Activated naive CD8-positive, alpha-beta T cell treated with anti-CD3 and anti-CD28 coated beads, Interleukin-2, amount 50 U/mL, for 24 hours (primary cell): ENCODE measurements at places on chromosomes 2 and 18.
A peak's percentile ranks its signal among the peaks of the same experiment; 100 is the strongest.

GRCh38 chr2:35293261-35293660 lies 1062.3 kb upstream of the CRIM1 start:
- H3K27me3 ChIP-seq: no peaks in the 10 kb centered on the region
- H3K4me3 ChIP-seq: no peak overlapping the region

DNA sequence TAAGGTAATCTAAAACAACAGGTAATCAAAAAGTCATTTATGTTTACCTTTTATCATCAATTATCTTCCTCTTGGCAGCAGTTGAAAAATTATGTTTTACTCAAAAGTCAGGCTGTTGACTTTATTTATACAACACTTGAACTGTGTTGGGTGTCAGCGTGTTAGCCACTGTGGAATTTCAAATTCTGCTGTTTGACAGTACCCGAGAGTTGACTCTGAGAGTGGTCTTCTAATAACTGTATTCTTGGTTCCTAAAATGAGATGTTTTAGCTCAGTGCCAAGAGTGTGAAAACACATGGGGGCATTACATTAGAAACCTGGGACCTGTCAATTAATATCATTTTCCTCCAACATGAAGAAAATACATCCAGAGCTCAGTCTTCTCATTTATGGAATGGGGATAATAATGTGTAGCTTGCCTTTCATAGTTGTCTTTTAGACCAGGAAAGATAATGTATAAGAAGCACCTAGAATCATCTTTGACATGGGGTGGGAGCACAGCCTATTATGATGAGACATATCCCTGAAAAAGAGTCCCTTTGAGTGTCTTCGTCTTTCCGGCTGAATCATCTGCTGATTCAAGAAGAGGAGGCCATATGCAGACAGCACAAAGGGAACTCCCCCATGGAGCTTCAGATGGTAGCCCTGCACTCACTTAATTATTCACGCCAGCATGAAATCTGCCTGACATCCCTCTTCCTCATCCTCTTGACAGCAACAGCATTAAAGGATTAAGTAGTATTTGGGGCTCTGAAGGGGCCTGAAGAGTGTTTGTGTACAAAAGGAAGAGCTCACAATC lies 89.1 kb downstream of the AFF3 start:
- no peak overlapping the region for H3K4me3 ChIP-seq
- H3K27me3 ChIP-seq: no peaks in the 10 kb centered on the region
- H3K4me1 ChIP-seq: peaks cover 10% of the 10 kb centered on the region
- H3K27ac ChIP-seq: peak overlapping the region; percentile 36
- DNase-seq: no peak
- H3K36me3 ChIP-seq: peaks cover 6% of the 10 kb centered on the region

DNA sequence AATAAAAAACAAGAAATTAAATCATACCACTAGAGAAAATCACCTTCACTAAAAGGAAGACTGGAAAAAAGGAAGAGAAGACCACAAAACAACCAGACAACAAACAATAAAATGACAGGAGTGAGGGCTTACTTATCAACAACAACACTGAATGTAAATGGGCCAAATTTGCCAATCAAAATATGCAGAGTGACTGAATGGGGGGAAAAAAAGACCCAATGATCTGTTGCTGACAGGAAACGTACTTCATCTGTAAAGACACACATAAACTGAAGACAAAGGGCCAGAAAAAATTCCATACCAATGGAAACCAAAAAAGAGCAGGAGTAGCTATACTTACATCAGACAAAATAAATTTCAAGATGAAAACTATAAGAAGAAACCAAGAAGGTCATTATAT lies 25.5 kb upstream of the EML6 start:
- H3K27me3 ChIP-seq: peaks cover 6% of the 10 kb centered on the region
- H3K4me3 ChIP-seq: no peak overlapping the region
- peaks cover 9% of the 10 kb centered on the region for H3K4me1 ChIP-seq
- no peaks in the 10 kb centered on the region for H3K36me3 ChIP-seq

- no peaks in the 10 kb centered on the region for H3K27me3 ChIP-seq
- no peaks in the 10 kb centered on the region for H3K36me3 ChIP-seq
- H3K4me3 ChIP-seq: no peak overlapping the region
- no peaks in the 10 kb centered on the region for H3K4me1 ChIP-seq
- no peak for DNase-seq
Measured at GRCh38 chr18:44996261-44996660, 315.6 kb downstream of the SETBP1 start.

DNA sequence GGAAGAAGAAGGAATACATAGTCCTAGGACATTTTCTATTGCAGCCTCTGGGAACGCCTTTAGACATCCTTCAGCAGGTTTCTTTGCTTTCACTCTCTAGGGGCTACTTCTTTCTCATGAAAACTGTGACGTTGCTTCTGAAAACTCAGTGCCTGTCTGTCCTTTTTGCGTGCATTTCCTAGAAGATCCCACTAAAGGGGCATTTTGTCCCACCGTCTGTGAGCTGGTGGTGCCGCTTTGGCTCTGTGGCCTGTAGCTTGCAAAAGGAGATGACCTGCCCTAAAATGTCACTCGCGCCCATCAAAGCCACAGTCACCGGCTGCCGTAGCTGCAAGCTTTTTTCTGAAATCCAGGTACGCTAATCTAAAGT lies 579 bp downstream of the STAT4 start:
- peaks cover 80% of the 10 kb centered on the region for H3K4me1 ChIP-seq
- peaks cover 30% of the 10 kb centered on the region for H3K36me3 ChIP-seq
- H3K27me3 ChIP-seq: no peaks in the 10 kb centered on the region
- DNase-seq: no peak

DNA sequence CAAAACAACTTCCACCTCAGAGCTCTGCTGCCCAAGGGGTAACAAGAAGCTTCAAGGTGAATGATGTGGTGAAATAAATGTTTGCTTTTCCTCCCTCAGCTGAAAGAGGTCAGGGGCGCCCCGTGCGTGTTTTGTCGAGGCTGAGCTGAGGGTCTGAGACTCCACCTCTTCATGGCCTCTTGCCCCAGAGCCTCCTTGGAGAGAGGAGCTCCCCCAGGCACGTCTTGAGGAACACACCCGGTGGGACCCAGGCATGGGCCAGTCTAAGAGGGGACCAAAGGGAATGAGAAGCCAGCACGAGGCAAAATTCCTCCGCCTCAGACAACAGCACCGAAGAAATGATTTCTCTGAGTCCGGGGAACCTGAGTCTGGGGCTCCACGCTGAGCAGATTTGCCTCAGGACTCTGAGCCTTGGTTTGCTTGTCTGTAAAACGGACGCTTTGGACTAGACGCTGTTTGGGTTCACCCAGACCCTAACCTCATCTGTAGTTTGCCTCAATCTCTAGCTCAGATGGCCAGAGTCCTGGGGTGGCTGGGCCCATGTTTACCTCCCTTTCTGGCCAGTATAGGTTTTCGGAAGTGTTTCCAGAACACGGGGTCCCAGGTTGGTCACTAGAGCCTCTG lies 56.4 kb upstream of the ODC1 start:
- no peaks in the 10 kb centered on the region for H3K36me3 ChIP-seq
- no peak for DNase-seq
- H3K27me3 ChIP-seq: peaks cover 5% of the 10 kb centered on the region
- no peak overlapping the region for H3K27ac ChIP-seq

- no peaks in the 10 kb centered on the region for H3K36me3 ChIP-seq
- DNase-seq: no peak
- no peaks in the 10 kb centered on the region for H3K4me1 ChIP-seq
- no peaks in the 10 kb centered on the region for H3K27me3 ChIP-seq
Measured at GRCh38 chr2:180474716-180475115, 467.6 kb upstream of the CWC22 start.

GRCh38 chr18:21735452-21736015 lies 5.1 kb upstream of the MIB1 start:
- H3K27me3 ChIP-seq: no peaks in the 10 kb centered on the region
- H3K4me3 ChIP-seq: no peak overlapping the region
- no peak overlapping the region for H3K27ac ChIP-seq

GRCh38 chr2:99545066-99545465 lies 55.2 kb upstream of the REV1 start:
- no peak overlapping the region for H3K27ac ChIP-seq
- H3K27me3 ChIP-seq: peaks cover 6% of the 10 kb centered on the region
- no peak for DNase-seq
- no peak overlapping the region for H3K4me3 ChIP-seq
- H3K4me1 ChIP-seq: no peaks in the 10 kb centered on the region
- peaks cover 2% of the 10 kb centered on the region for H3K36me3 ChIP-seq

DNA sequence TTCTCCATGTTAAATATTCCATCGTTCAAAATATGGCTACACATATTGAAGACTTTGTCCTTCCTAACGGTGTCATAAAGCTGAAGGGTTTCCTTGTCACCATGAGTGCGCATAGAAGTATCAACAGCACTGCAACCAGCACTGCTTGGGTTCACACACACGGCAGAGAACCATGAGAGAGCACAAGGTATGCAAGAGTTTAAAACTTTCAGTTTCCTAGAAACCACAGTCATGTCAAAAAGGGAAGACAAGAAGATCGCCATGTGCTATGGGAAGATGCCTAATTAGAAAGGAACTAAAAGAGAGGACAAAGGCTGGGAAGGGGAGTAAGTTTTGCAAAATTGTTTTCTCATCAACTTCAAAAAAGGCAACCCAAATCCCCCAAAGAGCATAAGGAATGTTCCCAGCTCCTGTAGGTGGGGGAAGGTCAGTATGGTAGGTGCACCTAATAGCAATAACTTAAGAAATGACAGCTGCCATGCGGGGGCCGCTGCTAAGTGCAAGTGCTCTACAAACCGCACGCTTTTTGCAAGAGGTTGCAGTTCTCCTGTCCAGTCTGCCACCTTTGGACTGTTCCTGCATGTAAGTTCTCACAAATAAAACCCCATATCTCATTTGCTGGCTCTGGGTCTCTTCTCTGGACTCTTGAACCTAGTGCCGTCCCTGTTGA lies 136.8 kb downstream of the TMEM163 start:
- peaks cover 16% of the 10 kb centered on the region for H3K4me1 ChIP-seq
- no peaks in the 10 kb centered on the region for H3K36me3 ChIP-seq

- H3K36me3 ChIP-seq: no peaks in the 10 kb centered on the region
- H3K4me3 ChIP-seq: no peak overlapping the region
- DNase-seq: no peak
- no peak overlapping the region for H3K27ac ChIP-seq
Measured at GRCh38 chr18:35610089-35610488, 28.5 kb downstream of the GALNT1 start.

DNA sequence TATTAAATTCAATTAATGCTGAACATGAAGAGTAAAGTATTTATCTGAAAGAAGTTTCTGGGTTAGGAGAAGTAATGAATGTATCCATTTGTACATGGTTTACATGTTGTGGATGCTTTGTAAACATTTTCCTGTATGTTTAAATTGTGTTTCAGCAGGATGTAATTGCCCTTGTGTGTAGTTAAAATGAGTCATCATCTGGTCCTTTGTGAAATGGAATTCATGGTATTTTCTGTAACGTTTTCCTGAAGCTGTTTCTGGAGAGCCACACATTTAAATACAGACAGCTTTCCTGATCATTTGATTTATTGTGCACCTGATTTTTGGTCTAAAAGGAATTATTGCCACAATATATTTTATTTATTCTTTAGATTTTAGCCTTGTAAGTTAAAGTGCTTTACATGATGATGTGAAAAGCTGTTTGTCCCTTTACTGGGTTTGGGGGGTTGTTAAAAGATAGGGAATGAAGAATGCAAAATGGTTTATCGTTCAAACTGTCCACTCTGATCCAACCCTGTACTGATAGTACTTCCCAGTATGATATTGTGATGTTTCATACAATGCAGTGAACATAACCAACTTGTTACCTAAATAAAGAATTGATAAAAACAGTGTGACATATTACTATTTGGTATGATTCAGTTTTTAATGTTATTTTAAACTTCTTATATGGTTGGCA lies 41.7 kb upstream of the SLC3A1 start:
- DNase-seq: no peak
- no peak overlapping the region for H3K4me3 ChIP-seq
- no peak overlapping the region for H3K27ac ChIP-seq
- H3K36me3 ChIP-seq: peaks cover 1% of the 10 kb centered on the region
- H3K4me1 ChIP-seq: peaks cover 32% of the 10 kb centered on the region
- no peaks in the 10 kb centered on the region for H3K27me3 ChIP-seq

DNA sequence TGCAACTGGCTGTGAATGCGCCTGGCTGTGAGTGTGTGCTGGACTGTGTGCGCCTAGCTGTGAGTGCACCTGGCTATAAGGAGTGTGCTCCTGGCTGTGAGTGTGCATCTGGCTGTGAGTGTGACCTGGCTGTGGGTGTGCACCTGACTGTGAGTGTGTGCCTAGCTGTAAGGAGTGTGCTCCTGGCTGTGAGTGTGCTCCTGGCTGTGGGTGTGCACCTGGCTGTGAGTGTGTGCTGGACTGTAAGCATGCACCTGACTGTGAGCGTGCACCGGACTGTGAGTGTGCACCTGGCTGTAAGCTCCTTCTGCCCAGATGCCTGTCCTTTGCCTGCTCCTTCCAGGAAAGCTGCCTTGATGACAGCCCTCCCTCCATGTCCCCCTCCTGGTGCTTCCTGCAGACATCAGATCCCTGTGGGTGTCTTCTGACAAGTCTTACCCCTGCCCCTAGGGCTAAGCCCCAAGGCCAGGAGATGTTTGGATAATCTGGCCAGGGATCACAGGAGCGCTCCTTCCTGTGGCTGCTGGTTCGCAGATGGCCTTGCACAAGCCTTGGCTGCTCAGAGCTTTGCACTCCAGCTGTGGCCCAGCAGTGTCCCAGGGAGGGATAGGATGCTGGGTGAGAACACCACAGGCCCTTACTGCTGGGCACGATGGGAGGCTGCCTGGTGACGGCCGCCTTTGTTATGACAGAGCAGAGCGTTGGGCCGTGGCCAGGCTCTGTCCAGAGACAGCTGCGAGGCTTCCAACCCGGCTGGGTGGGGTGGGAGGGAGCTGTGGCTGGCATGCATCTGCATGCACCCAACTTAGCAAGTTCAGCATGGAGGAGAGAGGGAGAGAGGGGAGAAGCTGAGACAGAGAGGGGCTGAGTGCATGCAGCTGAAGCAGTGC lies 89.9 kb downstream of the GLI2 start:
- no peak for DNase-seq
- no peak overlapping the region for H3K27ac ChIP-seq
- H3K4me1 ChIP-seq: no peaks in the 10 kb centered on the region

DNA sequence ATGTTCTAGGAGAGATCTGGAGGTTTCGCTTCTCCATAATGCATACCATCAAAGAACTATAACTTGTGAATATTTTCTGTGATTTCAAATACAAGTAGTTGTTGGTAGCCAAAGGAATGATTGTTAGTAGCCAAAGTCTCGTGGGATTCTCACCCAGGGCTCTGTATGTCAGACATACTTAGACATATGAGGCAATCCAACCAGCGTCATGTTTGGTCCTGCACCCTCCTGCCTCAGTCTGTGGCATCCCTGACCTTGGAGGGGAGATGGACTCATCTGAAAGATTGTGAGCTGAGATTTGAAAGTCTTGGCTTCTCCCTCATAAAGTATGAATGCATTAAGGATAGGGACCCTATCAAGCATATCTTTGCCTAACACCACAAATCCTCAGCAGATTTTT lies 81.2 kb downstream of the CTIF start:
- no peaks in the 10 kb centered on the region for H3K27me3 ChIP-seq
- no peak overlapping the region for H3K4me3 ChIP-seq
- no peaks in the 10 kb centered on the region for H3K36me3 ChIP-seq
- no peak for DNase-seq
